ENCODE measurements at places on chromosomes 3 and 15.

- peak; percentile 38 for DNase-seq
Measured at GRCh38 chr3:142987707-142988106, 13.7 kb upstream of the U2SURP start.

- no peak for DNase-seq
Measured at GRCh38 chr15:81293728-81294515, 30.0 kb downstream of the STARD5 start.

- DNase-seq = no peak
Measured at GRCh38 chr15:35111861-35112260, 26.8 kb upstream of the NANOGP8 start.

DNA sequence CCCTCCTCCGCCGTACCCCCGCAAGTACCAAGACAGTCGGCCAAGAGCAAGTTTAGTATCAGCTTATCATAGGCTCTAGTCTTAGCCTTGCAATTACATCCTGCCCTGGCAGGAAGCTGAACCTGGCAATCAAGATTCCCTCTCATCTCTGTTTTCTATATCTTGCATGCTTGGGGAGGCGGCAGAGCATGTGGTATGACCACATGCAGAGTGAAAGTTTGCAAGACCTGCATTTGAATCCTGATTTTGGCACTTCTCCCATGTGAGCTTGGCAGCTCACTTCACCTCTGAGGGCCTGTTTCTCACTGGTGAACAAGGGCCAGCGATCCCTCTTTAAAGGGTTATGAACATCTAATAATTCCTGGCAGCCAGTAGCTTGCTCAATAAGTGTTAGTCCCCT lies 106.1 kb upstream of the FRMD4B start:
- DNase-seq = no peak

- no peak for DNase-seq
Measured at GRCh38 chr3:70640481-70640880, 328.0 kb upstream of the MDFIC2 start.

DNA sequence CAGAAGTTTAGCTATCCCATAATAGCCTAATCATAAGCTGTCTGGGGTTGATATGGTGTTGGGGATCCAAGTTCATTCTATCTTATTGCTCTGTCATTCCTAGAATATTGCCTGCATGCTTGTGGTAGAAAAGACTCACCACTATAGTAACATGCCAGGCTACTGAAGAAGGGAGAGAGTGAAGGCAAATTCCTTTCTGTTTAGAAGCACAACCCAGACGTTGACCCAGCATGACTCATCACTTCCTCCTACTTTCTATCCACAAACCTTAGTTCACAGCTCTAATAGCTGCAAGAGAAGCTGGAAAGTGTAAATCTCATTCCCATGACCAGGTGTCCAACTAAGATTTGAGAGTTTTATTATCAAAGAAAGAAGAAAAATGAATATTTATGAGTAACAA lies 57.8 kb upstream of the NMD3 start:
- peak; percentile 96 for DNase-seq

- DNase-seq = no peak
Measured at GRCh38 chr3:37810848-37811247, 50.8 kb upstream of the CTDSPL start.

DNA sequence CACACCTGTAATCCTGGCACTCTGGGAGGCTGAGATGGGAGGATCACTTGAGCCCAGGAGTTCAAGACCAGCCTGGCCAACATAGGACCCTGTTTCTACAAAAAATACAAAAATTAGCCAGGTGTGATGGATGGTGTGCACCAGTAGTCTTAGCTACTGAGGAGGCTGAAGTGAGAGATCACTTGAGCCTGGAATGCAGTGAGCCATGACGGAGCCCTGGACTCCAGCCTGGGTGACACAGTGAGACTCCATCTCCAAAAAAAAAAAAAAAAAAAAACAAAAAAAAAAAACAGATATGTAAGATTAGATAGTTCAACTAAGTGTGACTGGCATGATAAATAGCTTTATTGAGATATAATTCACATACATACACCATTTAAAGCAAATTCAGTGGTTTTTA lies 9.7 kb downstream of the RBSN start:
- no peak for DNase-seq

DNA sequence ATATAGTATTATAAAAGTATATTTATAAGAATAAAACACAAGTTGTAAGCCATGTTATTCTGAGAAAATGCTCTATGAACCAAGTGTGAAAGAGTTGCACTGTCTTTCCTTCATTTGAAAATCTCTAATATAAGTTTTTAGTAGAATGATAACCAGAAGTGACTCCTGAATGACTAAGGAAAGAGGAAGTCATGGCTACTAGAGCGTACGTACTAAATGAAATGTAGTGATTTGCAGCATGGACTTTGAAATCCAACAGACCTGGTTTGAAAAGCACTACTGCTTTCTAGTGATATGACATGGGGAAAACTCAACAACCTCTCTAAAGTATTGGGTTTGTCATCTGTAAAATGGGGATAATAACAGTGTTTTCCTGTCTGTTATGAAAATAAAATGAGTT lies 10.3 kb upstream of the DNAJC13 start:
- DNase-seq = no peak

- no peak for DNase-seq
Measured at GRCh38 chr15:77347197-77347596, 72.7 kb downstream of the PEAK1 start.

- no peak for DNase-seq
Measured at GRCh38 chr3:123026565-123027291, 835 bp downstream of the SEMA5B start.
